ENCODE measurements at places on chromosomes 4 and X.

DNA sequence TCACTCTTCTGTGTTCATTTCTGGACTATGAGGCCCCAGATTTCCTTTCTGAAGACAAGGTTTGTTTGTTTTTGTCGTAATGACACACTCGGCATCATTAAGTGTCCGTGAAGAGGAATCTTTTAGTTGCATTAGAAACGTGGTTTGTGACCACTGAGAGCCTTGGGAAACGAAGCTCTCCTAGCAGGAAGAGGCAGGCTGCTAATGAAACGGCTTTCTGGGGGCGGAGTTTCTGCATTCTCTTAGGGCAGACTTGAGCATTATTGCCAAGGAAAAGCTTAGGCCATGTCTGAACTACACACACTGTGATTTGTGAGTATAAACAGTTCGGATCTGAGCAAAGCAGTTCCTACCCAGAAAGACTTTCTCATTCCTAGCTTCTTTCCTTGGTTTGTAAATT lies 64.0 kb downstream of the SOX3 start:
- no peak for DNase-seq

DNA sequence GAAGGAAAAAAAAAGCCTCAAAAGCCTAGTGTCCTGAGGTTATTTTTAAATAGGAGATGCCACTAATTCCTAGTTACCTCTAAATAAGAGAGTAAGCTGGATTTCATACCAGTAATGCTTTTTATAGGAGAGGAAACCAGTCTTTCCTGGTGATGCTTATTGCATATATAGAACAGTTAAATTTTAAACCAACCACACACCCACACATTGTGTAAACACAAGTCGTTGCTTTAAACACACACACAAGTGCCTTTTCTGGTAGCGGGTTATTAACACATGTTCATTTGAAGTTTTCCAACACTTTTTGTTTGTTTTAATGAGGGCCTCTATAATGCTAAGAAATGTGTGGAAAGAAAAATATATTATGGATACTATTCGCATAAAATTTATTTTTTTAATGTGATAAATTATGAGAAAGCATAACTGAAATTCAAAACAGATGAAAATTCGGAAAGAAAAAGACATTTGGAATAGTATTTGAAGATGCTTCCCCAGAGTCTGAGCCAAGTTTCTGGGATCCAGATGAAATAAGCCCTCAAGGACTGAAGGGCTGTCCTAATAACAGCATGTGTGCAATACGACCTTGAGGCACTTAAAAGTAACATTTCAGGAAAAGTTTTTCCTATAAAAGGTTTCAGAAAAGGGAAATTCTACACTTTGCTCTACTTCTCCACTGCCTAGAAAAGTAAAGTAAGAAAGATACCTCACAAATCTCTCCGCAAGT lies 2.0 kb downstream of the ANTXR2 start:
- no peak for DNase-seq

GRCh38 chrX:17361620-17362019 lies 13.4 kb upstream of the NHS start:
- DNase-seq: no peak

- peak; percentile 50 for DNase-seq
Observed at GRCh38 chr4:98663226-98664006, 5.0 kb upstream of the TSPAN5 start.

DNA sequence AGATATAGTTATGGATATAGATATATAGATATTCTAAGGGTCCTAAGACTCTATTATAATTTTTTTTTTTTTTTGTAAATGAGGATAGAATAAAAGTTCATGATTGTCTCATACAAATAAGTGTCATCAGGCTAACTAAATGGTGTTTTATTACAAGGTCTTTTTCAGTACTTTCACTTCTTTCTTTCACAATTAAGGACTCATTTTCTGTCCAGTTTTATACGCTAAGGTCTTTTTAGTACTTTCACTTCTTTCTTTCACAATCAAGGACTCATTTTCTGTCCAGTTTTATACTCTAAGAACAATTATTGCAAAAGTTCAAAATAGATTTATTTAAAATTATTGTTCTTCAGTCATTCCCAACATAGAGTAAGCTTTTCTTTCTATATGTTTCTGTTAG lies 32.7 kb downstream of the RUFY3 start:
- no peak for DNase-seq

Measured in T-helper 1 cell (primary cell).